Camera-type eye (tissue), 1 donor: ENCODE measurements at places on chromosomes 1 and 21. TPM values are rescaled to one million over a fixed set of nuclear protein-coding genes. Genes with fewer than 3 reads are reported as not detected.

The CSF3R gene
- 8.8 TPM for total RNA-seq

The UBE2U gene
- total RNA-seq, result 0.33 TPM

The RCSD1 gene
- total RNA-seq, result 10.9 TPM

The BRINP2 gene
- total RNA-seq, result 4.1 TPM

The ANGPTL7 gene
- 33.2 TPM for total RNA-seq

The CLIC6 gene
- 10.9 TPM for total RNA-seq

The RPTN gene
- total RNA-seq, result not detected

The LCE2C gene
- total RNA-seq, result not detected

The ACTL8 gene
- not detected for total RNA-seq

The HSD3B2 gene
- total RNA-seq, result not detected

The FCMR gene
- total RNA-seq, result 1.3 TPM

The PTPN7 gene
- 1.3 TPM for total RNA-seq

The LACTBL1 gene
- total RNA-seq, result 19.6 TPM

The SPRR5 gene
- not detected for total RNA-seq

The GJA9 gene
- not detected for total RNA-seq

The MCOLN3 gene
- total RNA-seq, result 3.0 TPM

The C1orf226 gene
- 12.4 TPM for total RNA-seq

The GPR3 gene
- total RNA-seq, result 0.33 TPM

The LCE6A gene
- total RNA-seq, result not detected

The OR6P1 gene
- total RNA-seq, result not detected

The BSND gene
- not detected for total RNA-seq

The KLF17 gene
- not detected for total RNA-seq

The HSPA6 gene
- 105 TPM for total RNA-seq

The OLFML2B gene
- 52.4 TPM for total RNA-seq

The RNF186 gene
- total RNA-seq, result not detected

The EDARADD gene
- total RNA-seq, result 2.9 TPM

The RORC gene
- 1.6 TPM for total RNA-seq

The ALX3 gene
- total RNA-seq, result 2.5 TPM

The ZMYND12 gene
- 4.6 TPM for total RNA-seq

The BLACAT1 gene
- total RNA-seq, result 8.4 TPM

The OR10J4 gene
- total RNA-seq, result not detected

The TIAM1 gene
- total RNA-seq, result 38.4 TPM

The SPATA1 gene
- 1.8 TPM for total RNA-seq

The INPP5B gene
- total RNA-seq, result 35.3 TPM

The C1orf146 gene
- total RNA-seq, result not detected

The LINGO4 gene
- total RNA-seq, result not detected

The LY9 gene
- 0.71 TPM for total RNA-seq

The MOB3C gene
- total RNA-seq, result 11.8 TPM

The MEGF6 gene
- total RNA-seq, result 32.8 TPM

The HNRNPCL1 gene
- not detected for total RNA-seq

The HPDL gene
- 1.4 TPM for total RNA-seq

The RBBP4 gene
- 252 TPM for total RNA-seq

The OLIG2 gene
- 5.8 TPM for total RNA-seq

The ASPM gene
- 20.5 TPM for total RNA-seq

The EDN2 gene
- total RNA-seq, result 1.6 TPM
